ENCODE measurements at places on chromosomes 5 and 9.

DNA sequence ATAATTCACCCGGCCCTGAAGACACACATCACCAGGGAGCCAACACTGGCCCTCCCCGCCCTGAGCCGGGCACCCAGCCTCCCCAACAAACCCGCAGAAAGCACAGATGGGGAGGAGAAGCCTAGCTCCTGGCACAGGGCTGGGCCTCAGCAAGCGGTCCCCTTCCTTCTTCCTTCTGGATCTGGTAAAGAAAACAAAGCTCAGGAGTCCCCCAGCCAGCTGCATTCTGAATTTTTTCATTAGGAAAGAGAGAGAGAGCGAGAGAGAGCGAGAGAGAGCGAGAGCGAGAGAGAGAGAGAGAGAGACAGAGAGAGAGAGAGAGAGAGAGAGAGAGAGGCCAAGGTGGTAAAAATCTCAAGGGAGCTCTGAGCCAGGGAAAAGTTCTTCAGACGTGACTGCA, 195.7 kb downstream of the CRB2 start:
- no peak for DNase-seq

DNA sequence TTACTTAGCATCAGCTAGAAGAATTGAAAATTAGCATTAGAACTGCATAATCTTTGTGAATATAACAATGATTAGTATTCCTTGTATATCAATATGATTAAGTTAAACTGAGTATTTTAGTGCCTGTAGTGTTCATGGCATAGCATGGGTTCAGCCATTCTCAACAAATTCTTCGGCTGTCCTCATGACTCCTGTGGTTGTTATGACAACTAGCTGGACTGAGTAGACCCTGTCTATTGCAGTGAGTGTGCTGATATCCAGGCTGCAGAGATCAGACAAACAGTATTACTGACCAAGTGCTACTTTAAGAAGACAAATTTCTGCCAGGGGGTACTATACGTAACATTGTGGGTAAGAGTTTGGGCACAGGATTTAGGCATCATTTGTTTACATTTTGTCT, 125.9 kb downstream of the NUDT12 start:
- DNase-seq: no peak

- no peak for DNase-seq
Measured at GRCh38 chr5:68037546-68037945, 178.0 kb upstream of the PIK3R1 start.

- DNase-seq: no peak
Measured at GRCh38 chr5:113508756-113509155, 4.7 kb upstream of the YTHDC2 start.

DNA sequence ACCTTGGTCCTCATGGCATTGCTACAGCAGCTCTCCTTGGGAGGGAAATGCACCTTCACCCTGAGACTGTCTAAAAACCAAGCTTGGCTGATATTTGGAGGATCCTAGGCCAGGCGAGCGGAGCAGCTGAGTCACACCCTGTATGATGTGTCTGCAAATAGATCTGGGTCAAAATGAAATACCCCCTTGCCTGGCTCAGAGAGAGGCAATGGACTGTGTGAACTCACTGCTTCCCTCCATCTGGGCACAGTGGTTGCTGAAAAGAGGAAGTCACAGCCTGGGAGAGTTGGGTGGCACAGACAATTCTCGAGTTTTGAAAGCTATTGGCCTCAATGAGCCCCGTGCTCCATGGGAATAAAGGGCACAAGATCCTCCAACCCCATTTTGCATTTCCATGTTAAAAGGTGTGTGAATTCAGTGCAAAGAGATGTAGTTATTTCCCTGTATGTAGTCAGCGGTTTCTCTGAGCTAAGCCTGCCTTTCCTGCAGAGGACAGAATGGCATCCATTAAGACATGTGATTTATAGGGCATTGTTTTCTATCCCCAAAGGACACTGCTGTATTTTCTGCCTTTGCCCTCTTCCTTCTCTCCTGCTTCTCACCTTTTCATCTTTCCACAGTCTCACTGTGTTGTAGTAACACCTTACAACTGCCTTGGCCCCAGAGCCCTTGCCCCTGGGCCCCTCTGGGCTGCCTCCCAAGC, 177.2 kb downstream of the GADD45G start:
- no peak for DNase-seq

- DNase-seq: no peak
Measured at GRCh38 chr9:92745881-92746280, 18.8 kb downstream of the BICD2 start.

GRCh38 chr9:105670315-105670714, 8.1 kb downstream of the TAL2 start:
- no peak for DNase-seq

DNA sequence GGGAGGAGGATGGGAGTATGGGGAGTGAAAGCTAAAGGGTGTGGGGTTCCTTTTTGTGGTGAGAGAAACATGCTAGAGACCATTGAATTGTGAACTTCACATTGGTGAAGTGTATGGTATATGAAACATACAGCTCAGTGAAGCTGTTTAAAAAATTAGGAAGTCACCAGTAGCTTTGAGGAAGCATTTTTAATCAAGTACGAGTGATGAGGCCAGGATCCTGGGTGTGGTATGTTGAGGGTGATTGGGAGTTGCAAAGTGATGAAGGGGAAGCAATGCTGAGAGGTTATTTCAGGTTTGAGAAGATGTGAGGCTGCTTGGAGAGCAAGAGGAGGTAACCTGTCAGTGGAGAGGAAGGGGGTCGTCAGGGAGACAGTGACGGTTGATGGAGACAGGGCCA, 22.7 kb upstream of the CLK4 start:
- no peak for DNase-seq

- no peak for DNase-seq
Measured at GRCh38 chr5:17829456-17829855, 195.2 kb downstream of the TAF11L14 start.

DNA sequence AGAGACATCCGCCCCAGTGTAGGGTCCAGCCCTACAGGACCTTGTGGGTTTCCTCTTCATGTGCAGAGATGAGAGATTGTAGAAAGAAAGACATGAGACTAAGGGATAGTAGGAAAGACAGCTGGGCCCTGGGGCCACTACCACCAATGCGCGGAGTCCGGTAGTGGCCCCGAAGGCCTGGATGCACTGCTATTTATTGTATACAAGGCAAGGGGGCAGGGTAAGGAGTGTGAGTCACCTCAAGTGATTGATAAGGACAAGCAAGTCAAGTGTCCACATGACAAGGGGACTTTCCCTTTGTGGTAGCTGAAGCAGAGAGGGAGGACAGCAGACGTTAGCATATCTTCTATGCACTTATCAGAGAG, 6.2 kb upstream of the TMEM141 start:
- no peak for DNase-seq

- no peak for DNase-seq
Measured at GRCh38 chr5:157358871-157359270, 92.9 kb downstream of the CYFIP2 start.

DNA sequence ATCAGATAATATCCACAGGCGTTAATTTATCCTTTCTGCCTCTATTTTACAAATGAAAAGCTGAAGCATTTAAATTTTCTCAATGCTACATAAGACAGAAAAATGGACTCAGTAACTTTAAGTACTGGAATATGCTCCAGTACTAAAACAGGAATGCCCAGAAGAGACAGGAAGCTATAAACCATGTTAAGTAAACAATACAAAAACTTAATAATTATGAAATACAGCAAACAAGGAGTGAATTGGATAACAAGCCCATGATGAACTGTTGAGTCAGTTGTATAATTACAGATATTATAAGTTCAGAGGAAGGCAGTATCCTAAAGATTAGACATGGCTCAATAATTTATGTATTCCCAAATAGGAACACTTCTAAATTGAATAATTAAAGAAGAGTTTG, 148.5 kb downstream of the CHSY3 start:
- no peak for DNase-seq

DNA sequence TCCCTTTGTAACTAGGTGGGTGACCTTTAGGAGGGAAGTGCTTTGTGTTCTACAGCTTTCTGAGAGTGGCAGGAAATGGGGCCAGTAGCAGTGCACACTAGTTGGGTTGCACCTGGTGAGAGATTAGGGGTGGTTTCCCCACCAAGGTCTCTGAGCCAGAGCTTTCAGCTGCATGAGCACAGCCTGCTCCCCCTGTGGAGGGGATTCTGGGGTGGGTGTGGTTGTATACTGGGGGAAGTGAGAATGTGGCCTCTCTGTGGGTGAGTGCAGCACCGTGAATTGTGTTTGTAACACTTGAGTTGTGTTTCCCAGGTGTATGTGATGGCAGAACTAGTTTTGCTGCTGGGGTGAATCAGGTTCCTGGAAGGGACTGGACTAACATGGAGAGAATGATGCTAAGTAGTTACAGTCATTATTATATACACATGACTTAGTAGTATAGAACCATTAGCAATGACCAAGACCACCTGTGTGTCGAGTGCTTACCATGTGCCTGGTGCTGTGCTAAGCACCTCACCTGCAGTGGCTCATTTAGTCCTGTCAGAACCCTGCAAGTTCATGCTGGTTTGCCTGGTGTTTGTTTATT, 11.8 kb upstream of the CXXC5 start:
- DNase-seq: no peak

DNA sequence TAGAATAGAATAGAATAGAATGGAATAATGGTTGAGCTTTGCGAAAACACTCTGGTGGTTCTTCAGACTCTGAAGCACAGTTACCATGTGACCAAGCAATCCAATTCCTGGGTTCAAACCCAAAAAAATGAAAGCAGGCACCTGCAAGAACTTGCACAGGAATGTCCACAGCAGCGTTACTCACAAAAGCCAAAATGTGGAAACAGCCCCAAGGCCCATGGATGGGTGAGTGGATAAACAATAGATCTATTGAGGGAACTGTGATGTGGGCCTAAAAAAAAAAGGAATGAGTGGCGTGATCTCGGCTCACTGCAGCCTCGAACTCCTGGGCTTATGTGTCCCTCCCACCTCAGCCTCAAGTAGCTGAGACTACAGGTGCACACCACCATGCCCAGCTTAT, 21.4 kb upstream of the TMEM250 start:
- no peak for DNase-seq

GRCh38 chr9:75911390-75911789, 20.9 kb downstream of the PCSK5 start:
- no peak for DNase-seq

DNA sequence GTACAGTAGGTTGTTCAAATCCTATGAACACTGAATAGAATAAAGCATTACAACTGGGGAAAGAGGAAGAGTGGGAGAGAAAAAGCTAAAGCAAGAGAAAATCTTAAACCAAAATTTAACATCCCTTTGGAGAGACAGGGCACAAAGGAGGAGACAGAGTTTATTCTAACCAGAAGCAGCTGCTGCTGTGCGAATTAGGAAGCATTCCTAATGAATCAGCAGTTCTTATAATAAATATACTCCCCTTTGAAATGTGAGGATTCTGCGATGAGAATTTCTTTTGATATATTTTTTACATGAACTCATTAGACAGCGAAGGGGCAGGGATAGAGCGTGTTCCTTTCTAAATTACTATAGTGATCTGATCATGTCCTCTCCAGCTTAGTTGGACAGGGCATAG, 233.4 kb downstream of the DENND1A start:
- DNase-seq: no peak

DNA sequence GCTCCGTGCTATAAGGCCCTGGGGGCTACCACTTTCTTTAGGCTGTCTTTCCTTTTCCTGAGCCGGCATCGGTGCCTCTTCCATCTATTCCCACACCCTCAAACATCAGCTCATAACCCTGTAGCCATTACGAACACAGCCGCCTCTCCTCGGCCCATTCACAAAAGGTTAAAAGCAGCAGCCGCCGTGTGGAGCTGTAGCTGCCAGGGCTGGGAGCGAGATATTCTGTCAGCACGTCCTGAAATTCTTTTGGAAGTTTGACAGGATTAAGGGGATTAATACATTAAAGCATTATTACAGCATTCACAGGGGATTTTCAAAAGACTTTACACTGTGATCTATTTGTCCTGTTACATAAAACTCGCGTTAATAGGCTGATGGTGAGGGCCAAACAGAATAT, 428.2 kb downstream of the CDK5RAP2 start:
- peak; percentile 9 for DNase-seq

- DNase-seq: no peak
Measured at GRCh38 chr5:7606840-7607465, 211.0 kb downstream of the ADCY2 start.

GRCh38 chr5:113900816-113901215, 387.3 kb downstream of the YTHDC2 start:
- DNase-seq: no peak

DNA sequence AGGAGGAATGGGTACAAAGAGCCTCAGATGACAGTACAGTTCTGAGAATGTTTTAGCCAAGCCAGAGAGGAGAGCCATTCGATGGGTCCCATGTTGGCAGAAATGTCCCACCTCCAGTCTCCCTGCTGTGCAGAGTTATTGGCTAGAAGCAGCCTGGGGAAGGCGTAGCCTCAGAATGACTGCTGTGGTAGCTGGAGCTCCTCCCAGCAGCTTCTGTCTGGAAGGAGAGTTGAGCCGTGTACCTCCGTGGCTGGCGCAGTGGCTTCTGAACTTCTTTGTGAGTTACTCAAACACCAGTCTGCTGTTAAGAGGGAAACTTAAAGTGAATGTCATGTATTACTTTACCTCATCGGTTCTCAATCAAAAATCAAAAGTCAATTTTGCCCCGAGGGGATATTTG, 193.3 kb upstream of the SNX2 start:
- no peak for DNase-seq

GRCh38 chr9:131762356-131762932, 22.6 kb upstream of the RAPGEF1 start:
- DNase-seq: peak; percentile 72
